ENCODE measurements at places on chromosomes 6 and 20.

GRCh38 chr6:28349892-28350737 lies at the start of gene ZKSCAN3:
ZKSCAN3 (plus strand) TSS chr6:28349947; CDS start chr6:28359587, 9,640 bp downstream.
- peak; percentile 79 for DNase-seq

DNA sequence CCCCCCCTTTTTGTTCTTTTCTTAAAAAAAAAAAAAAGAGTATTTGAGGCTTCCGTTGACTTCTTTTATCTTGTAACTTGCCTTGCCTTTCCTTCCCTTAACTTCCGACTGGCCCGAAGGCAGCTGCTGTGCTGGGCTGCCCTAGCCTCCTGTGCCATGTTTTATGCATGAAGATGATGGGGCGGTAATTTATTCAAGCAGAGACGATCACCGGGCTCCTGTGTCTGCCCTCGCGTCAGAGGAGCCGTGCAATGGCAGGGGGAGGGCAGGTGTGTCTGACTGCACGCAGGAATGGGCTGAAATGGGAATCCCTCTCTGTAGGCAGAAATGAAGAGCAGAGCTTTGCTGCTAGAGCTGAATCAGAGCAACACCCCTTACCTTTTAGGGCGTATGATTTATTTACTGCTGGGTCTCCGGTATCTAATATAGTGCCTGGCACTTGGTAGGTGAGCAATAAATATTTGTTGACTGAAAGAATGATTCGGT lies 106.3 kb upstream of the RIPOR2 start:
- no peak for DNase-seq

- no peak for DNase-seq
These were observed 73.3 kb downstream of the MAN1A1 start for GRCh38 chr6:119276211-119276610.

GRCh38 chr6:34771727-34772126 lies 14.4 kb downstream of the SNRPC start:
- no peak for DNase-seq

DNA sequence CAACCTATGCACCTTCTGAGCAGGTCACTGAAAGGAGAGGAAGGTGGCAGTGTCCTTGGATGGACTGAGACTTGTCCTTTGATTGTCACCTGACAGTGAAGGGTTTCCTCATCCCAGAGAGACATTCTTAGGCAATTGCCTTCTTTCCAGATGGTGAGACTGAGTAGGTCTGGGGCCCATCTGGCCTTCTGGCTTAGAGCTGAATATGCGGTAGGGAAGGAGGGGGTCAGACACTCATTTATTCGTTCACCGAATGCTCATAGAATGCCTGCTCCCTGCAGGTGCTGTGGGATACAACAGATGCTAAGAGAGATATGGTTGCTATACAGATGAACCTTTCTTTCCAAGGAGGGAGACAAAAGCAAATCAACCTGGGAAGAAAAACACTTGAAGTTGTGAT lies 76.8 kb downstream of the BMP6 start:
- no peak for DNase-seq

DNA sequence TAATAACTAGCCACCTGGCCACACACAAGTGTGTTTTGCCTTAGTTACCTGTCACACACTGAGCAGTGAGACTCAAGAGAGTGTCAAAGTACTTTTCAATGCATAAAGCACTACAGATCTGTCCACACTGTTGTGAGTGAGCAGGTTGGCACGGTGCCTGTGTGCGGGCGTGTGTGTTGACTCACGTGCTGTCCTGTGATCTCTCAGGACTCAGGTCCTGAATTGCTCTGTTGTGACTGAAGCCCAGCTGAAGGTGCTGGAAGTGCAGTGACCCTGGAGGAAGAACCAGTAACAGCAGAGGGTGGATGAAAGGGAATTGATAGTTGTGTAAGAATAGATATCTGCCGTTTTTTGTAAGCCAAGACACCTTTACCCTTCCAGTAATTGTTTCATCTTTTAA lies 18.3 kb downstream of the SLC16A10 start:
- no peak for DNase-seq

GRCh38 chr6:26389349-26389894 lies 6.5 kb downstream of the BTN2A2 start:
- no peak for DNase-seq

DNA sequence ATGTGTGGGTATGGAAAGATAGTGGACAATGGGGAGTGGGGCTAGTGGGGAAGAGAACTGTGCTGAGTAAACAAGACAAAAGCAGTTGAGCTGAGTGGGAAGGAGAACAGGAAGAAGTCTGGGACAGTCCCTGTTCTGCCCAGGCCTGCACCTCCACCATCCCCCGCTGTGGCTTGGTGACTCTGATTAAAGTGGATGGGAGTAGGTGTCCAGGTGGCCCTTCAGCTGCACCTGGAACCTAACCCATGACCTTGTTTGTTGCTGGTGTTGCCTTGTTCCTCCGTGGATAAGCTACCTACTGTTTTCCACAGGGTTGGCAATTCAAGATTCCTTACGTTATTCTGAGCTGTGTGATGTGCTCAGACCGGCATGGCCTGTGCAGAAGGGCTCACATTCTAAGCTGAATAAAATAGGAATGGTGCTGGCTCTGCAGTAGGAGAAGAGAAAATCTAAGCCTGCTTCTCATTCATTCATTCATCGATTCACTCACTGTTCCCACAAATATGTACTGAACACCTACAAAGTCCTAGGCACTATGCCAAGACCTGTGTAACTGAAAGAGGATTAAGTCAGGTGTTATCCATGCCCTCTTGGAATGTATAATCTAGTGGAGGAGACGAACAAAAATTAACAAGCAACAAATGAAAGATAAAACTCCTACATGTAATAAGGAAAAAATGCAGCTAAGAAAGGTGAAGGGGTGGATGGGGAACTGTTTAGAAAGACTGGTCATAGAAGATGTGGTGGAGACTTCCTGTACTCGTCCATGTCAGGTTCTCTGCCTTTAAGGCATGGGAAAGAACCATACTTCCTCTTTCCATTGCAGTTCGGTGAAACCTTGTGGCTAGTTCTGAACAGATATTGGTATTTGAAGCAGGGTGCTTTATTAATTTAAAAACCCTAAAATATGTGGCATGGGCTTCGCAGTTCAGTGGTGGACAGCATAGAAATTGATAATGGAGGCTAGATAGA lies 10.1 kb upstream of the CALHM6 start:
- DNase-seq = no peak

DNA sequence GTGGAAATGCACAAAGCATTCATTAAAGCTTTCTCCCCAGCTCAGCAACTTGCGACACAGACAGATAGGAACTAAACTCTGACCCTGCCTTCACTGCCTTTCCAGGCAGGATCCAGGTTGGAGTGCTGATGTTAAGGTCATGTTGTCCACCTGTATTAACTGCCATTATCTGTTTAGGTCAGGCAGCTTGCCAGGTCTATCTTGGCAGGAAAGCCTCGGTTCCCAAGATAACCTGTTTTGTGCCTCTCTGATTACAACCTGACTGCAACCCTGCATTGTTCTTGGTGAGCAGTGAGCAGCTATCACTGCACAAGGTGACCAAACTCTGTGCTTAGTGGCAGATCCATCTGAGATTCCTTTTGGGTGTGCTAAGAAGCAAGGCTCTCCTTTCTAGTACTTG lies 23.2 kb upstream of the ELOVL2 start:
- no peak for DNase-seq

DNA sequence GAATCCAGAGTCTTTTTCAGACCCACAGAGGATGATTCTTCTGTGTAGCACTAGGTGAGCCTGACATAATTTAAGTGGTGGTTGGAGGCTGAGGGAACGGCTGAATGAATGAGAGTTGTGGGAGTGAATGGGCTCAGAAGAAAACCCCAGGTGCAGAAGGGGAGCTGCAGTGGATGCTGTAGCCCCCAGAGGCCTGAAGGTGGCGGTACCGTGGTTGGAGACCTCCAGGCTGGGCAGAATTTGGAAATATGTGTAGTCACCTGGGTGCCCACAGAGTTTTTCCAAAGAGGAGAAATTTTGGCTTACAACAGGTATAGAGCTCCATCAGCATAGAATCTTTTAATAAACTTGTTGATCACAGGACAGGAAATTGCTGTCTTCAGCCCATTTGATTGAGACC lies 6.5 kb upstream of the RAET1G start:
- DNase-seq = no peak

DNA sequence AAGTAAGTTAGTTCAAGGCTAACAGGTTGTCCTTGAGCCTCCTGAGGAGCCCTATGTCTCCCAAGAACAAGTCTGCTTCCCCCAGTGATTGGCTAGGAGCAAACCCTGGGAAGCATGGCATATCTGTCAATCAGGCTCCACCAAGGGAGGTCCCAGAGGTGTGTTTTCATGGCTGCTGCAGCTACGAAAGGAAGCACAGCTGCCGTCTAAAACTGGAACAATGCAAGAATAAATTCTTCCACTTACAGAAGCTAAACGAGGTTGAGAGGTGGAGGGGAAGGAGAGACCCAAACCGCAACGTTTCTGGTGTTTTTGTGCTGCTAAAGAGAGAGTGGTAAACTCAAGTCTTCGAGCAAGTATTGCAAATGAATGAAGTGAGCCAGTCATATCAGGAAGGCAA lies 4.9 kb upstream of the PTGIS start:
- no peak for DNase-seq

DNA sequence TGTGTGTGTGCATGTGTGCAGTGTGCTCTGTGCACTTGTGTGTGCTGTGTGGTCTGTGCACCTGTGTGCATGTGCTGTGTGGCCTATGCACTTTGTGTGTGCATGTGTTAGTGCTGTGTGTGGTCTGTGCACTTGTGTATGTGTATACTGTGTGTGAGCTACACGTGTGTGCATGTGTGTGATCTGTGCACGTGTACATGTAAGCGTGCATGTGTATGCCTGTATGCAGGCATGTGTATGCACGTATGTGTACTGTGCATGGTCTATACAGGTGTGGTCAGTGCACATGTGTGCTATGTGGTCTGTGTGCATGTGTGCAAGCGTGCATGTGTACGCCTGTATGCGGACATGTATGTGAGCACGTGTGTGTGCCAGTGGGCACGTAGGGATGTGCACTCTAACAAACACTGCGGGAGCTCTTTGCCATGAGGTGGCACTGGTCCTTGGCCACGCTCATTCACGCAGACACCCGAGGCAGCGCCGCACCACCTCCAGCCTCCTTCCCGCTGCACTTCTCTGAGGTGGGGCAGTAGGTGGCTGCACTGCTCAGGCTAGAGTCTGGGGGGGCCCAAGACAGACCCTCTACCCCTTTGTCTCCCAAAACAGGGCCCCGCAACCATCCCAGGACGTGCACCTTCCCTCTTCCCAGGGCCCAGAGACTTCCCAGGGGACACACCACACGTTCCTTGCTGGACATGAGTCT lies 42.4 kb upstream of the CHRNA4 start:
- no peak for DNase-seq

- DNase-seq = no peak
These were observed 16.7 kb downstream of the TULP4 start for GRCh38 chr6:158328952-158329351.

- no peak for DNase-seq
These were observed 392.0 kb downstream of the SYNE1 start for GRCh38 chr6:152244998-152245630.

GRCh38 chr20:43752561-43753301 lies 25.9 kb upstream of the GTSF1L start:
- peak; percentile 22 for DNase-seq

- DNase-seq = no peak
These were observed 81.2 kb upstream of the MAN1A1 start for GRCh38 chr6:119430805-119431204.

GRCh38 chr20:50724851-50725723 lies 6.3 kb upstream of the PARD6B start:
- DNase-seq = peak; percentile 45

DNA sequence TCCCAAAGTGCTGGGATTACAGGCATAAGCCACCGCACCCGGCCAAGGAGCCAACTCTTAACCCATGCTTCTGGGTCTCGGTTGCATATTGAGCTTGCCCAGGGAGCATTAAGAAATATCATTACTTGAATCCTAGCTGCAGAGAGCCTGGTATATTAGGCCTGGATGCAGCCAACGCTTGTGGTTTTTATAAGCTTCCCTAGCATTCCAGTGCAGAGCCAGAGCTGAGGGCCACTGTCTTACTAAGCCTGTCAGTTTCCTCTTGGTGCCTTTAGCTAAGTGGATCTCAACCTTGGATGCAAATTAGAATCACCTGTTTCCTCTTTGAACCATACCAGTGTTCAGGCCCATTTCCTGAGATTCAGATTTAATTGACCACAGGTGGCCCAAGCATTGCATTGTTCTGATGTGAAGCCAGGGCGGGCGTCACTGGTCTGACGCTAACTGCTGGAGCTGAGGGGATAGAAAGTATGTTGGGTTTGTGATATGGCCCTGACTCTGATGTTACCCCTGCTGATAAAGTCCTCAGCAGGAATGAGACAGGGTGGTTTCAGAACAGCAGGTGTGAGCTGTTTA lies 76.3 kb downstream of the BTBD3 start:
- no peak for DNase-seq

GRCh38 chr6:71476371-71476770 lies 187.8 kb downstream of the OGFRL1 start:
- no peak for DNase-seq

DNA sequence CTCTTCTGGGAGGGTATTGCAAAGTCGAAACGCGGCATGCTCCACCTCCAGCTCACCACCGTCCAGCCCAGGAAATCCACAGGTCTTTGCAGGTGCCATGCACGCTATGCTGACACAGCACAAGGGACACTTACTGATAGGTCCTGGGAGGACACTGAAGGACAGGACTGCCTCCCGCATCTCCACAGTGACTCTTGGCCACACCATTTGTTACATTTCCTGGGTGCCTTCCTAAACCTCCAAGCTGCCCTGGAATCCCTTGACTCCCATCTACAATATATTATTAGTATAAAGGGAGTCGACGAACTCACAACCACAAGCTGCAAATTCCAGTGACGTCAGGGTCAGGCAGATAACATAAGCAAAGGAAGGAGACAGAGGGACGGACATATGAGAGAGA lies 106.9 kb downstream of the JPH2 start:
- no peak for DNase-seq

DNA sequence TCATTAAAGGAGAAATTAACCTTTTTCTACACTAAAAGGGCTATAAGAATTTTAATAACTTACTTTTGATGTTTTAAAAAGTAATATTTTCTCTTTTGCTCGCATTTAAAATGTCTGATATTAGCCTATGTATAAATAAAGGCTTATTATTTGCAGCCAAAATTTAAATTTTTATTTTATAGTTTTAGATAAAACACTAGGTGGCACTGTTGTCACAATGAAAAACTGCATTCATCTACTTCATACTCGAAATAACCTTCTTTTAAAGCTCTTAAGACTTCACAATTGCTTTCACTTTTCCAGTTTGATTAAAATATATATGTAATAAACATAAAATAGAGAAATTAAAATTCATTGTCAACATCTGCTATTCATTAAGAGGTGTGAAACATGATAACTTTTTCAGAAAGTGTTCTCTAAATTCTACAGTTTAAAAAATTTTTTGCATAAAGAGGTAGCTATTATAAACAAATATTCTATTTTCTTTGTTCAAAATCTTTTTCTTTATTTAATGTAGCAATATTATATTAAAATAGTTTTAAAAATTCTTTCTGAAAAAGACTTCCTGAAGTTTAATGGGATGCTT lies 78.8 kb upstream of the DEFB112 start:
- DNase-seq = no peak
